AG09319 (cell line): ENCODE measurements at places on chromosomes 7 and 10.

DNA sequence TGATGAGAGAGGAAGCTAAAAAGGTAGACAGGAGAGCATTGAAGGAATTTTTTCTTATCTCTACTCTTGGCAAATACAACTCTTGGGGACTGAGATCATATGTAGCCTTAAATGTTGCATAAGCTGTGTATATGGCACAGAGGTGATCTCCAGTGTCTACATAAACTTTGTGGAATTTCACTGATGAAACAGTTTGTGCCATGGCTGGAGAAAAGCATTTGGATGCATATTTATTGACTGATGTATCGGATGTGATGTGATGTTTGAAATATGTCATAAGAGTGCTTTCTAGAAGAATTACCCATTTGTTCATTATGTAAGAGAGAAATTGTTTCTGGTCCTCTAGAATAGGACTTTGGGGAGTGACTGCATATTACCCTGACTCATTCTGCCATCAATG, 244.9 kb upstream of the LRRTM3 start:
- no peak for DNase-seq

- peak; percentile 29 for DNase-seq
Observed at GRCh38 chr7:28298870-28299518, 113.3 kb upstream of the CREB5 start.

DNA sequence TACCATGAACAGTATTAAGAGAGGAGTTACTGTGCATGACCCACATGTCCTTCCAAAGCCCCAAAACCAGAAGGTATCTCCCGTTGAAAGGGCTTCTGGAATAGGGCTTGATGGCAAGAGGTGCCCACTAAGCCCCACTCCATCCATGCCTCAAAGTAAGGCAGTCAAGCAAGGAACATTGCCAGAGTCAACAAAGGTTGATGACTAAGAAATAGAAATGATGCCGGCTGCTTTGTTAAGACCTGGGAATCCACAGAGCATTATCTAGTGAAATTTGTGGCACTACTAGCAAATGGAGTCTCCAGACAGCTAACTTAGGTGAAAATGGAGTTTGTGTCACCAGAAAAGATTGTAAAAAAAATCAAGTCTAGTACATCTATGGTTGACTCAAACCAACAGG, 6.2 kb downstream of the SFR1 start:
- DNase-seq, result no peak

GRCh38 chr10:12617191-12618175, 268.1 kb downstream of the CAMK1D start:
- DNase-seq, result no peak
